SK-N-DZ (cell line): ENCODE measurements at places on chromosomes 16 and 17.

DNA sequence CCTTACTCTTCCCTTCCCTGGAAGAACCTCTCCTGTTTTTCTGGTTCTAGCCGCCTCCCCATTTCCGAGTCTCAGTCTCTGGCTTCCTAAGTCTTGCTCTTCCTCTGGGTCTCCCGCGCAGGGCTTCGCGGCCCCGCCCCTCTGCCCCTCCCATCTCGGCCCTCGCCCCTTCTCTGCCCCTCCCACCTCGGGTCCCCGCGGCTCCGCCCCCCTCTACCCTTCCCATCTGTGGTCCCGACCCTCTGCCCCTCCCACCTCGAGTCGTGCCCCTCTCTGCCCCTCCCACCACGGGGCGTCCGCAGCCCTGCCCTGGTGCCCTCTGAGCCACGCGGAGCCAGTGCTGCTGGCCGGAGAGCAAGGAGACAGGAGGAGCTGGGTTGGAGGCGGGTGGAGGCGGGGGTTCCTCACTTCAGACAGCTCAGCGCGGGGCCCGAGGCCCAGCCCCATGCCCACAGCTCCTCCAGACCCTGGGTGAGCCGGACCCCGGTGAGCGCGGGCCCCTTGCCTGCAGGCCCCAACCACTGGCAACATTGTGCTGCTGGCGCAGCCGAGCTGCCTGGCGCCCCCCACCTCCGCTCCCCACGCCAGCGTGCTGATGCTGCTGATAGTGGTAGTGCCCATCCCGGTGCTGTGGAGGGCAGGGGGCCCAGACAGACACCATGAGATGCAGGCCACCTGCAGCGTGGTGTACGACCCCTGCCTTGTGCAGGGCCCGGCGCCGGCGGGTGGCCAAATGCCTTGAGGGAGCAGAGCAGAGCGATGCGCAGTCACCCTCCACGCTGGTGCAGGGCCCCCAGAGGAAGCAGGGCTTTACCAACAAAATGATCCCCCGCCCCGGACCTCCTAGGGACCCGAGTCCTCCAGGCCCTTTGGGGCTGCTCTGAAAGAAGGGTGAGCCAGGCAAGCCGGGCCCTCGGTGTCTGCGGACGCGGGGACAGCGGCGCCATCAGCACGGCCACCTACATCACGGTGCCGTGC is 2115.3 kb downstream of the TP53TG3F start:
- DNase-seq: no peak

- no peak for DNase-seq
Observed at GRCh38 chr16:48405907-48406306, 20.7 kb upstream of the SIAH1 start.

- peak; percentile 90 for DNase-seq
Observed at GRCh38 chr17:67824735-67825626, at the start of gene BPTF. TSS of gene BPTF (plus strand) at chr17:67825503. CDS start at chr17:67825725, 222 bp downstream.

GRCh38 chr16:14523632-14524031 is 106.4 kb downstream of the PARN start:
- DNase-seq: no peak

DNA sequence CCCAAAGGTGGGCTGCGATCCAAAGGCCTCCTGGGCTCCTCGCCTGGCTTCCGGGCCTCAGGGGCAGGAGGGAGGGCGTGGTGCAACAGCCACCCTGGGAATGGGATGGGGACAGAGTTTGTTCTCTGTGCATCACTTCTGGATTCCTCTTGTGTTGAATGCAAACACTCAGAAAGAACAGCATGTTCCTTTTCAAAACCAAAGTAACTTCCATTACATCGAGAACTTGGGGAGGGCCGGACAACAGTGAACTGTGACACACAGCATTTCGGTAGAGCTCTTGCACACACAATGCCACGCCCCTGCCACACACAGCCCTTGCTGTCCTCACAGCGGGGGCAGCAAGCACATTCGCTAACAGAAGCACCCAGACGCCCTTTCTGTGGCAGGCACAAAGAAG is 36.1 kb upstream of the FASN start:
- no peak for DNase-seq

- DNase-seq: no peak
Observed at GRCh38 chr17:17189559-17189958, 16.6 kb downstream of the PLD6 start.

GRCh38 chr16:83245061-83245460 is 562.7 kb upstream of the HSBP1 start:
- DNase-seq: no peak

DNA sequence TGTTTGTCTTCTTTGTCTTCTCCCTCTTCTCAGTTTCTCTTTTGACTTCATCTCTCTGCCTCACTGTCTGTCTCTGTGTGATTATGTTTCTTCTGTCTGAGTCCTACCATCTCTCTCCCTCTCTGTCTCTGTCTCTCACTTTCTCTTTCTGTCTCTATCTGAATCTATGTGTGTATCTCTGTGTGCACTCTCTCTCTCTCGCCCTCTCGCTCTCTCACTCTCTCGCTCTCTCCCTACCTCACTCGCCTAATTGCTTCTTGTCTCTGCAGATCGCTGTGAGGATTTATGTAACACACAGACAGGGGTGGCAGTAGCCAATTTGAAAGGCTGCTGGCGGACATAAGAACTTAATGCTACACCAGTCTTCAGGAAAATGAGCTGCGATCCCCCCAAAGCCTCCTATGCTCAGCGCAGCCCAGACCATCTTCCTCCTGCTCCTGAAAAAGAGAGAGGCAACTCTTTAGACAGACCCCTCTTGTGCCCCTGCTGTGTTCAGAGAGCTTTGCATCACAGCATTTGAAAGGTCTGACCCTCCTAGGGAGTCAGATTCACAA is 140.9 kb downstream of the CCT6B start:
- peak; percentile 27 for DNase-seq

- DNase-seq: no peak
Observed at GRCh38 chr17:7579834-7580603, 581 bp downstream of the CD68 start.

- DNase-seq: no peak
Observed at GRCh38 chr17:46088595-46088994, 89.5 kb downstream of the STH start.

DNA sequence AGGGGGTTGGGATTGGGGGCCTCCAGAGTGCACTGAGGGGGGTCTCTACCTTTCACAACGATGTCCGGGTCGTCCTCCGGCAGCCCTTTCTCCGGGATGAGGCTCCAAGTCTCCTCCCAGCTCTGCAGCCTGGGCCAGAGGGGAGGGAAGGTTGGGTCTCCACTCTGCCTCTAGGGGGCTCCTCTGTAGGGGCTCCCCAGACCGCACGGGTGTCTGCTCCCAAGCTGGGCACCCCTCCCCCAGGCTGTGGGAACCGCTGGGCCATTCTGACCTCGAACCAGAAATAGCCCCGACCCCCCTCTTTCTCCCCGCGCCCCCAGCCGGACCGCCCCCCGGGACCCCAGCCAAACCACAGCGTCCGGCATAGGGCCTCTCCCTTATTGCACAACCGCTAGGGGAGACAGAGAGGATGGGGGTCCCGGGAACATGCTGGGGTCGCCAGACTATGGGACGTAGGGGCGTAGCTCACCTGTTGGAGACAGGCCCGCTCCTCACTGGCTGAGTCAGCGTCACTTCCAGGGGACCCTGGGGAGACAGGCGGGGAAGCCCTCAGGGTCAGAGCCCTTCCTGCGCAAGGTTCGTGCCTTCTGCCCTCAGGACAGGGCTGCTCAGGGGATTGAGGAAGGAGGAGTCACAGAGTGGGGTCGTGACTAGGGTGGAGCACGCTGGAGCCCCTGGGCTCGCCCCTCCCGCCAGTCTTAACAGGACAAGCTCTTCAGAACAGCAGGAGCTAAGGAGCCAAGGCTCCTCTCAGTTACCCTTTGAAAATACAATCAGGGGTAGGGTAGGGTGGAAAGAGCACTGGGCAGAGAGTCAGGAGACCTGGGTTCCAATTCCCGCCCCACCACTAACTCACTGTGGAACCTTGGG is 2.7 kb downstream of the PLEKHH3 start:
- no peak for DNase-seq

GRCh38 chr16:68732042-68732680 is 4.9 kb upstream of the CDH1 start:
- no peak for DNase-seq

DNA sequence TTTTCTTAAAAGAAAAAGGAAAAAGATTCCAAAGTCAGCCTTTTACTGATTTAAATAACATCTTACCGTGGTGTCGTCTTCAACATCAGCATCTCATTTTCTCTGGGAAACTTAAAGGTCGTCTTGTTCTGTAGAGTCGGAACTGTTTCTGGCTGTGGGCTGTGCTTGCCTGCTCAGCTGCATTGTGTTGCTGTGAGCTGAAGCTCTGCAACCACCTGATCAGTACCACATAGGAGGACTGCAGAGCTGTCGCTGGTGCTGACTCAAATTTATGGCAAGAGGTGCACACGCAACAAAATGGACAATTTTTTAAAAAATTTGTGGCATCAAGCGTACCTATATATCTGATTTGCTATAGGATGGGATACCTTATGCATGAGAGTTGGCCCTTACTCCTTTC is at the start of gene OMG:
OMG (minus strand) TSS at position 150 of the 400 bp plus-strand sequence. CDS start 908 bp downstream, outside the sequence.
- DNase-seq: no peak
